ENCODE measurements at places on chromosomes 1 and 21.

- DNase-seq, result no peak
Measured at GRCh38 chr1:46342084-46342656, 1.6 kb downstream of the NSUN4 start.

DNA sequence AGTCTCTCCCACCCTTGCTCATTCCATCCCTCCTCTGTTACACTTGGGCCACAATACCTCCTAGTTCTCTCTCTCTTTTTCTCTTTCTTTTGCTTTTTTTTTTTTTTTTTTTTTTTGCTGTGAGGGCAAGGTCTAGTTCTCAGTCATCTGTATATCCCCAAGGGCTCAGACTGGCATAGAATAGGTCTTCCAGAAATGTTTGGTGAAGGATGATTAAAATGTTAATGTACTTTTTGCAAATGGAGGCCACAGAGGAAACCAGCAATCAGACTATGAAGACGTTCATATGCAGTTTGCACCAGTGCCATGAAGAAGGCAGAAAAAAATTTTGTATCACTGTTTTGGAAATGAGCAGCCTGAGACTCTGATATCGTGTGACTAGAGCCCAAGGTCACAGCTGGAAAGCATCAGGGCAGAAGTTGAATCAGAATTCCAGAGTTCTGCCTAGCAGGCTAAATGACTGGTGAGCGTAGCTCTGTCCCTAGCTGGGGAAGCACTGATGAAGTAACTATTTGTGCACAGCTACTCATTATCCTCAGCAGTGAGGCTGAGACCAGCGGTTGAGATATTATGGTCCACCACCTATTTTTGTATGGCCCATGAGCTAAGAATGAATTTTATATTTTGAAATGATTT lies 186.5 kb downstream of the TGFBR3 start:
- DNase-seq, result no peak

DNA sequence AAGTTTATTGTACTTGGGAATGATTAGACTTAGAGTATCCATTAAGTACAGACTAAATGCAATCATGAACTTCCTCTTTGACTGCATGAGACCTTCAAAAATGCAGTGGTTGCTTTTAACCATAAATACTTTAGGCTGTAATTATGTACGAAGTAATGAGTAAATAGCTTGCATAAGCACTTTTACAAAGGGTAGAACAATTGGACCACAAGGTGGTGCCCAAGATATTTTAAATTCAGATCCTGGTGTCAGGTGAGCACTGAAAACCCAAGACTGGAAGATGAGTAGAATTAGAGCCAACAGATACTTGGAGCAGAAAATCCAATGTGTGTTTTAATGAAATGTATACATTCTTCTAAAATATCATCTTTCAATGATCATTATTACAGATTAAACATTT lies 43.4 kb upstream of the RHOU start:
- peak; percentile 11 for DNase-seq

DNA sequence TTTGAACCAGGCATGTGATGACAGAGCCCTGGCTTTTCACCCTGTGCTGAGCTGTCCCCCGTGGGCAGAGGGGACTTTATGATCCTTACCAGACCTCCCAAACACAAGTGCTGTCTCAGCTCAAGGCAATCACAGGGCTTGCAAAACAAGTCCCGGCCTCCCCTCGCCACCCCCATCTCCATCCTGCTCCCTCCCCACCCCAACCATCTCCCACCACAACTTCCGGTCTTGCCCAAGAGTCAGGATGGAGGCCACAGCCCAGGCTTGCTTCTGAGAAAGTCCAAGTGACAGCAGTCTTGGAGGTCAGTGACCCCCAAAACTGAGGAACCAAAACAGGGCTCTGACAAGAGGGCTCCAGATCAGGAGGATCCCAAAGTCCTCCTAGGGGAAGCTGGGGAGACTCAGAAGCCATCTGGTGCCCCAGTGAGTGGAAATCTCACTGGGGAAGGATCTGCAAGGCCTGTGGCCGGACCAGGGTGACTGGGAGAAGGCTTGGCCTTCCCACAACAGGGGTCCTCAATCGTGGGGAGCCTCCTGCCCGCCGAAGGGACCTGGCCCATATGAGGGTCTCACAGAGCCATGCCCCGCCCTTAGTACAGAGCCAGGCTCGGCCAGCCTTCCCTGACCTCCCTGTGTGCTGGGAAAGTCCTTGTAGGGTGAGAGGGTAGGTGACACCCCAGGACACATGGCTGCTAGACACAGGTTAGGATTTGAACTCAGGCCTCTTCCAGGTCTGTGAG lies 4.5 kb upstream of the SDC3 start:
- no peak for DNase-seq

GRCh38 chr21:35215870-35216269 lies 166.8 kb upstream of the RUNX1 start:
- no peak for DNase-seq

- DNase-seq, result no peak
Measured at GRCh38 chr1:7726623-7727022, 44.5 kb upstream of the VAMP3 start.

DNA sequence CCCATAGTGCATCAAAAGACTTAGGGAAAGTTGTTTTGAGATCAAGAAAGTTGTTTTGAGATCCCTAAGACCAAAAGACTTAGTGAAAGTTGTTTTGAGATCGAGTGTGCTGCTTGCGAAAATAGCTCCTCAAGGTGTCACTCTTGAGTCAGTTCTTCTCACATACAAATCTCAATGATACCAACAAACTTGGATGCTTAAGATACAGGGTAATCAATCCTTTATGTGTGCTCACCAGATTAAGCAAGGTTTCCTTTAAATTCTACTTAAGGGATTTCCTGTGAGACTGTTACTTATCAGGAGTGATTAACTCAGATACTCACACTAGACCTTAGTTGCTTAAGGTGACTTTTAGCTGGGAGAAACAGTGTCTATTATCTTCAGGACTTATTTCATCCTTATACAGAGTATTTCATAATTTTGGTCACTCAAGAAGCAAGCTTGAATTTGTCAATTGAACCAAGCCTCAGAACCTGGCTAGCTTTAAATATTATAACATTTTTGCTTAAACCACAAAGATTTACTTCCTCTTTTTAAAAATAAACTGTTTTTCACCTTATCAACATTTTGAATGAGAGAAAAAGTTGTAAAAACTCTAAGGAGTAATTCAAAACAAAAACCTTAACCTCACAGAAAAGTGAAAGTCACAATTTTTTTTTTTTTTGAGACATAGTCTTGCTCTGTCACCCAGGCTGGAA lies 8.0 kb upstream of the RLF start:
- peak; percentile 15 for DNase-seq

GRCh38 chr1:61238359-61238665 lies 156.0 kb downstream of the NFIA start:
- no peak for DNase-seq

GRCh38 chr21:41366522-41367151 lies 4.8 kb downstream of the MX2 start:
- peak; percentile 83 for DNase-seq

DNA sequence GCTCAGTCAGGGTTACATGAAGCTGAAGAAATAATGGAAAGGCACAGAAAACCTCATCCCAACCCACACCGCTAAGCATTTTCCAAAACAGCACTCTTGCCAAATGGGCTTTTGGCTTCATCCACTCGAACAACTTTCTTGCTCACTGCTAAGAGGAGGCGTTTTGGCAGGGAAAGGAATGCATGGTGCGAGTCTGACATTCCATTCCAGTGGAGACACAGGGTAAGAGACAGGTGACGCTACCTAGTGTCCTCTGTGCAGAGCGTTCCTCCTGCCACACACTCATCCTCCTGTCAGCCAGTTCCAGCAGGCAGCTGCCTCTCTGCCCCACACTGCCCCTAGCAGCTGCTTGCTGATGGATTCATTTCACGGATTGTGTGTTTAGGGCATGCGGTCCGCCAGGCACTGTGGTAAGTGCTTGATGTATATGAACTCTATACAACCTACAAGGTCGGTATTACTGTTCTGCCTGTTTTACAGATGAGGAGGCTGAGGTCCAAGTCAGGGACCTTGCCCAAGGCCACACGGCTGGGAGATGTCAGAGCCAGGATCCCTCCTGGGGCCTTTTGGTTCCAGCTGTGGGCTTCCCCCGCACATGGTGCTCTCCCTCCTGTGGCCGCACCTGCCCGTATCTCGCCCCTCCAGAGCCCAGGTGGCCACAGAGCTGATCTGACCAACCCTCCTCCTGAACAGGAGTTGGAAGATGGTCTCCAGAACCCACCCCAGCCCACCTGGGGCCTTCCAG lies 25.7 kb upstream of the BACE2 start:
- DNase-seq, result peak; percentile 53

GRCh38 chr1:92536980-92537884 lies 50.5 kb upstream of the GFI1 start:
- DNase-seq, result no peak

DNA sequence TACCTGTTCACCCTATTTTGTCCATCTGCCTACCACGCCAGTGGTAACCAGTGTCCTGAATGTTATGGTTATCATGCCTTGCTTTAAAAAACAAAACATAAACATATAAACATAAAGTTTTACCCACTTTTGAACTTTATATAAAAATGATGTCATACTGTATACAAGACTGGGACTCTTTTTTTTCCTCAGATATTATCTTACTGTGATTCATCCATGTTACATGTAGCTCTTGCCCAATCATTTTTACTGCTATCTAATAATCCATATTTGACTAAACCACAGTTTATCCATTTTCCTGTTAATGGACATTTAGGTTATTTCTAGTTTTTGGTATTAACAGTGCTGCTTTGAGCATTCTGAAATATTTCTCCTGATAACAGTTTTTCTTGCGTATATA lies 78.8 kb downstream of the GPR161 start:
- DNase-seq, result no peak

- no peak for DNase-seq
Measured at GRCh38 chr1:118973531-118974137, 14.5 kb downstream of the TBX15 start.

GRCh38 chr1:77024500-77024899 lies 157.2 kb downstream of the ST6GALNAC5 start:
- DNase-seq, result no peak

GRCh38 chr1:63466759-63467158 lies 56.3 kb downstream of the ITGB3BP start:
- DNase-seq, result no peak

DNA sequence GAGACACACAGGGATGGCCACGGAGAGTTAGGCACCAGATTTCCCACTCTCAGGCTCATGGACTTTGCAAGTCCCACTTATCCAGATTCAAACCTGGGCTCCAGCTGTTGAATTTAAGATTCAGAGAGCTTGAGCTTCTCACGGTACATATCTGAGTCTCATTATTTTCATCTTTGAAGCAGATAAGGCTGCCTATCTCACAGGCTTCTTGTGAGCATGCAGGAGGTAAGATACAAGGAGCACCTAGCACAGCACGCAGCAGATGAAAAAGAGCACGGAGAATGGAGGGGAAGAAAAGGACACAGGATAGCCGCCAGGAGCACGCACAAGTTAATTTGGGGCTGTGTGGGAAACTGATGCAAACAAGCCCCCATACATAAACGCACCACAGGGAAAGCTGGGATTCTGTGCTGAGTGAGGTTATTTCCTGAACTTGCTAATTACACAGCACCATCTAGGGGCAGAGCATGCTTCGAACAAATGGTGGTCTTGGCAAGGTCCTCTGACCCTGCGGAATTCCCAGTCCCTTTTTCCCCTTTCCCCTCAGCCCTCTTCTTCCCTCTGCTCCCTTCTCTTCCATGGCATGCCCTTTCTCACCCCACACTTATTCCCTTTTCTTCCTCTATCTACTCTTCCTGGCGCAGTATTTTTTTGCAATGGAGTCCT lies 134.7 kb upstream of the VANGL1 start:
- peak; percentile 17 for DNase-seq

DNA sequence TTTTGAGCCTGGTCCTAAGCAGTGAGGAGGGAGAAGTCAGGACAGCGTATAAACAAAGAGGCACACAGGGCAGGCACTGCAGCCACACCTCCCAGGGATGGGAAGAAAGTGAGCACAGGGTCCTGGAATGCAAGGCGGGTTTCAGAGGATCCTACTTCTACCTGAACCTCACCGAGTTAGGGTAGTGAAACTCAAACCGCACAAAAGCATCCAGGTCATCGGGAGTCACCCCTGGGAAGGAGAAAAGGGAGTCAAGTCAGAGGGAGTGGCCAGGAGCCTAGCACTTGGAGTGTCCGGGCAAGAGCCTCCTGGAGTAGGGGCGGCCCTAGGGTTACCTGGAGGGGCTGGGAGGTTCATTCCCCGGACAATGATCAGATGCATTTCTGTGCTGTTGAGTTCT lies 10.6 kb downstream of the CC2D1B start:
- DNase-seq, result no peak

- peak; percentile 91 for DNase-seq
Measured at GRCh38 chr1:116268211-116268610, 104.8 kb upstream of the ATP1A1 start.

GRCh38 chr1:91606546-91607078 lies 106.0 kb downstream of the CDC7 start:
- no peak for DNase-seq

- no peak for DNase-seq
Measured at GRCh38 chr1:207335695-207336363, 14.4 kb downstream of the CD55 start.

GRCh38 chr1:236253918-236254637 lies 27.7 kb downstream of the ERO1B start:
- no peak for DNase-seq

GRCh38 chr1:18636596-18637508 lies 6.2 kb downstream of the PAX7 start:
- no peak for DNase-seq

DNA sequence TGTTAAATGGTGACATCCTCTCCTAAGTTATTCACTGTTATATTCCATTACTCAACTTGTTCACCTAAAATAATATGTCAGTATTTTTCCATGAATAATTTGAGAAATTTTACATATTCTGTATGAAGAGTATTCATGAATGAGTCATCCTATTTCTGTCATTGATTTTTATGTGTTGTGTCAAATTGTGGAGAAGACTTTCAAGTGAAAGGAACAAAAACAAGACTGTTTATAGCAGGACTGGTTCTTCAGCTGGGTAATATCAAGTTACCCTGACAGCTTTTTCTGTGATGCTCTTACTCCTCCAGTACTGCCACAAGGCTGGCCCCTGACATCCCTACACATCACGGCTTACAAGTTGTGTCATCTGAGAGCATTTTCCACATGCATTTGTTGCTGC lies 847.7 kb downstream of the NCAM2 start:
- no peak for DNase-seq

DNA sequence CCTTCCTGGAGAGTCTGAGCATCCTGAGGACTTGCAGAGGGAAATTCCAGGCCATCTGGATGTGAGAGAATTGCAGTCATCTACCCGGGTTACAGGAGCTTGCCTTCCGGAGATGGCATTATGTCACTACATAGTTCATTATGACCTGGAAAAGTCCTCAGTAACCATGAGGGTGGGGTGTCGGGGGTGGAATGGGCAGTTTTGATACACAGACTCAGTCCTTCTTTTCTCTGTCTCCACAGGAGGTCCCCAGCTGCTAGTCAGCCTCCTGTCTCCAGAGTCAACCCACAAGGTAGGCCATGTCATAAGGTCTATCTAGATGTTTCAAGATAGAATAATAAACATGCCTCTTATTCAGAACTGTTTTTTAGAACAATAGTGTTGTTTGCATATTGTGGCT lies 268.2 kb upstream of the SGIP1 start:
- peak; percentile 31 for DNase-seq

DNA sequence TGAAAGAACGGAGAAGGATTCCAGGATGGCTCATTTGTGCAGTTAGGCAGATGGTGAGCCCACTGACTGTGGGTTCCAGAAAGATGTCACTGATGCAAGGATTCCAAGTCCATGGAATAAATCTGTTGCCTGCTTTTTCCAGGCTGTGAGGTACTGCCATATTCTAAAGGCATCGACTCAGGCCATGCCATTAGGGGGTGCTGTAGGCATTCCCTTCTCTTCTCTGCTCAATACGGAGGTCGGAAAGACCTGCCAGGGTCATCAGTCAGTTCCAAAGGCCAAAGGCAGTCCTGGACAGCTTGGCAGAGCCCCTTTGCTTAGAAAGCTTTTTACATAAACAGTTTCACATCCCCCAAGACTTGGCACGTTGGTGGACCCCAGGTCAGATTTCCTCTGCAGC lies 31.7 kb upstream of the TMEM125 start:
- DNase-seq, result peak; percentile 47
